ENCODE measurements at places on chromosomes 4 and X. TPM values are rescaled to one million over a fixed set of nuclear protein-coding genes. Genes with fewer than 3 reads are reported as not detected.

DNA sequence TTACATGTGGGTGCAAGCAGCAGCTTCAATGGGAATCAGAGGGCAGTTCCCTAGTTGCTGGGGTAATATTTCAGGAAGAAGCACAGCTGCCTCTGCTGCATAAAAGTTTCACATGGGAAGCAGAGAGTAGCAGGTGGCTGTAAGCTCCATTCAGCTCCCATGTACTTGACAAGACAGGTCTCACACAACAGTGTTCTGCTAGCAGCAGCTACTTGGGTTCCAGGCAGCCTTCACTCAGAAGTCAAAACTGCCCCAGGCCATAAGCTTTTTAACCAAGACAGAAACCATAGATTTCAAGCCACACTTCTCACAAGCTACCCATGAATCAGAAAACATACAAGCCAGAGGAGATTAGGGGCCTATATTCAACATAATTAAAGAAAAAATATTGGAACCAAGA lies 41.4 kb upstream of the SPIN2A start:
- DNase-seq = no peak

DNA sequence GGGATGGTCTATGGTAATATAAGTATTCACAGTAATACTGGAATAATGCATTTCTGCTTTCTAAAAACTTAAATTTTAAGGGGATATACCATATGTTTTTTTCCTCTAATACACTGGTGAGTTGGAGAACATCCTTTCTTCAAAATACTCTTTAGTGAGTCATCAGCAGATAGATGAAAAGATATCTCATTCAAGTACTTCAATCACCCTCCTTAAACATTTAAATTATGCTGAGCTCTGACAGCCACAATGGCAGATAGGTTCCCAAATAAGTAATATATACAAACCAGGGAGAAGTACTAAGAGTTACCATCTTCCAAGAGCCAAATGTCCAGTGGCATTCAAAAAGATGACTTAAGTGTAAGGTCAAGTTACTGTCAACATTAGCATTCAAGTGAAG lies 52.2 kb downstream of the AMMECR1 start:
- no peak for DNase-seq

DNA sequence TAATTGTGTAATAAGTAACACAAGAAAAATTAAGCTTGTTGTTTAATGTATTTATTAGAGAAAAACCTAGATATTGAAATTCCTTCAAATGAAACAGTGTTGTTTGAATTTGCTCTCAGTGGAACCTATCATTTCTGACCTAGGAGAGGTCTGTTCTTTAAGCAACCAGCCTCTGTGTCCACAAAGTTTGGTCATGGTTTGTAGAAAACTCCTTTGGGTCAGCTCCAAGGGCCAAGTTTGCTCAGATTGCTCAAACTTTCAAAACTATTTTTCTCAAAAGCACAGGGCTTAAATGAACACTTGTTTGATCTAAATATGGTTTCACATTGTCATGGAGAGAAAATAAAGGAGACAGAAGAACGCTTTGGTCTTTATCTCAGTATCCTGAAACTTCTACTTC lies 29.6 kb upstream of the RPL34 start:
- DNase-seq = no peak

DNA sequence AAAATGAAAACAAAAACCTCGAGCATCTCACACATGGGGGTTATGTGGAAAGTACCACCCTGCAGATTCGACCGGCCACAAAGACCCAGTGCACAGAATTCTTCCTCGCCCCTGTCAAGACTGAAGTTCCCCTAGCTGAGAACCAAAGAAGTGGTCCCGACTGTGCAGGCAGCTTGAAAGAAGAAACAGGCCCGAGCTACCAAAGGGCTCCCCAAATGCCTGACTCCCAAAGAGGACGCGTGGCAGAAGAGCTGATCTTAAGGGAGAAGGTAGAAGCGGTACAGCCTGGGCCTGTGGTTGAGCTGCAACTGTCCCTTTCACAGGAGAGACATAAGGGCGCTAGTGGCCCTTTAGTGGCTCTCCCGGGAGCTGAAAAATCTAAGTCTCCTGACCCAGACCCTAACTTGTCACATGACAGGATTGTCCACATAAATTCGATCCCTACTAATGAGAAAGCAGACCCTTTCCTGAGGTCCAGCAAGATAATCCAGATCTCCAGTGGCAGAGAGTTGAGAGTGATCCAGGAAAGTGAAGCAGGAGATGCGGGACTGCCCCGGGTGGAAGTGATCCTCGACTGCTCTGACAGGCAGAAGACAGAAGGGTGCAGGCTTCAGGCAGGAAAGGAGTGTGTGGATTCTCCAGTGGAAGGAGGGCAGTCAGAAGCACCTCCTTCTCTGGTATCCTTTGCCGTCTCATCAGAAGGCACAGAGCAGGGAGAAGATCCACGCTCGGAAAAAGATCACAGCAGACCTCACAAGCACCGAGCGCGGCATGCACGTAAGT lies 108.8 kb upstream of the MYOZ2 start:
- DNase-seq = no peak

The SPINK2 gene
- not detected for total RNA-seq

The AR gene
- 3.3 TPM for total RNA-seq

- DNase-seq = no peak
These were observed 41.8 kb upstream of the WDR1 start for GRCh38 chr4:10158333-10158942.

The IL1RAPL1 gene
- total RNA-seq = not detected

DNA sequence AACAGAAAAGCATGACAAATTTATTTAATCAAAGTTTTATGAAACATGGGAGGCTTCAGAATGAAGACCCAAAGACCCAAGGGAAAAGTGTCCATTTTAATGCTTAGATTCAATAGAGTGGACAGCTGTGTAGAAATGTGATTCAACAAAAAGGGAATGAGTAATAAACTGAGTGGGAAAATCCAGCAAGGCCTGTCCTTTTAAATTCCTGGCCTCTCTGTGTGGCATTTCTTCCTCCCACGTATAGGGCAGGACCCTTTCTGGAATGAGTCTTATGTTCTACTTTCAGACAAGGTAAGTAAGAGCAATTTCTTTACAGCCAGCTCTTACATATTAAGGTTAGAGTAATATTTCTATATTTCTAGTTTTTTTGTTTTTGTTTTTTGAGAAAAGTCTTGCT lies 14.5 kb downstream of the AASDH start:
- no peak for DNase-seq

DNA sequence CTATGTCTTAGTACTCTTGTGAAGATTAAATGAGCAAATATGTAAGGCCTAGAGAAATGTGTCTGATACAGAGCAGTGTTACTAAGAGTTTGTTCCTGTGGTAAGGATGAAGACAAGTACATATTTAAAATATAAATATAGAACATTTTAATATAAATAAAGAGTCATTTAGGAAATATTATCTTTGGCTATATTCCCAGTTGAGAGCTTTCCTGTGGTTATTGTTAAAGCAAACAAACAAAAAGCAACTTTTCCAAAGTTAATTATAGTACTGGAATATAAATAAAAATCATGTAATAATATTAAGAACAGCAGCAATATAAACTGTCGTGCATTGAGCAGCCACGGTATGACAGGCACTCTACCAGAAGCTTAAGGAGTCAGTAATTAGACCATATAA lies 472.5 kb downstream of the INPP4B start:
- no peak for DNase-seq

GRCh38 chrX:24276015-24276414 lies 37.9 kb downstream of the SUPT20HL2 start:
- DNase-seq = no peak

The IQCM gene
- not detected for total RNA-seq
